ENCODE measurements at places on chromosomes 5 and 9.

DNA sequence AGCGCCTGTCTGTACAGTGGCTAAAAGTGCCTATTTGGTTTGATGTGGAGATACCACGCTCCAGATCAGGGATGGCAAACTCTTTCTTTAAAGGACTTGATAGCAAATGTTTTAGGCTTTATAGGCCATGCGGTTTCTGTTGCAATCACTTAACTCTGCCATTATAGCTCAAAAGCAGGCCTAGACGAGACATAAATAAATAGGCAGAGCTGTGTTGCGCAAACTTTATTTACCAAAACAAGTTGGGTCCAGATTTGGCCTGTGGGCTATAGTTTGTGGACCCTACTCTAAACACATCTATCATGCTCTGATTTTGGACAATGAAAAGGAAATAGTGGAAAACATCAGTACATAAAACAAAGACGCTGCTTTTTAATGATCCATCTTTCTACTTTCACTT is 79.2 kb downstream of the PTCH1 start:
- DNase-seq: no peak

DNA sequence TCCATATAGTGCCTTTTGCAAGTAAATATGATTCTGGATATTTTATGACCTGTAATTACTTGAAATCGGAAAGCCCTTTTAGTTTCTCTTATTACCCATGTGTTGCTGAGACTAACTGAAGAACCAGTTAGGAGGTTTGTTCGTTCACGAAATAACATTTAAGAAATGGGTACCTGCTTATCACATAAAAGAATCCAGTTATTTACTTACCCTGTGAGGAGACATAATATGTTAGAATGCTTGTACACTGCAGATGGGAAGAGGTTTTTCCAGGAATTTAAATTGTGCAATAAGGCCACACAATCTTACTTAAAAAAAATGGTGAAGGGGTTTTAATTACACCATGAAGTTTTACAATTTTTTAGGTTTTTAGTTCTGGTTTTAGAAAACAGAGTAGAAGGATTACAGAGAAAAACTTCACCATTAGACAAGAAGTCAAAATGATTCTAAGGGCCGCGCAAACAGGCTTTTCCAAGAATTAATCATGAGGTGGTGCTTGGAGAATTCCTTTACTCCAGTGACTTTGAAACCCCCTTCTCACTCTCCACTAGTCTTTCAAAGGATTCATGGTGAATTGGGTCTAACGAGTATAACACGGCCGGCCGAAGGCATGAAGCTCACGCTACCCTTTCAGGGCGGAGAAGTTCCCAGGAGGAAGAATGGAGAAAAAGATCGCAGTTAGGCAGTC is 1.1 kb upstream of the PTGER4 start:
- DNase-seq: no peak

GRCh38 chr5:149280124-149280523 is 8.5 kb downstream of the AFAP1L1 start:
- no peak for DNase-seq

DNA sequence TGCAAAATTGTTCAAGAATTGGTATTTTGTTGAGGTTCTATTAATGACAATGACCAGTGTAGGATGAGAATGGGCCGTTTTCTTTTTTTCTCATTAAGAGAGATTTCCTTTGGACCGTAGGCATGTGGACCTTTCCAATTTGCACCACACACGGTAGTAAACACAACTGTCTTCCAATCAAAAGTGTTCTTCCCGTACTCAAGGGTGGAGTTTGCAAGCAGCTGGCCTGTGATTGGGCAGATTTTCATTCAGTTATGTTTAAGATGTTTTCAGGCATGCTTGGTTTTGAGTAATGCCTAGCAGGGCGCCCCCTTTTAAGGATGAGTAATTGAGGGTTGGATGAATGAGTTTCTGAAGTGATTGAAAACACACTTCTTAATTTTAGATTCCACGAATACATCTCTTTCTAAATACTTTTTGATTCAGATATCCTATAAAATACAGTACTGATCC is 2.5 kb downstream of the KDM3B start:
- DNase-seq: no peak

GRCh38 chr5:143106174-143106573 is 297.3 kb downstream of the NR3C1 start:
- DNase-seq: peak; percentile 15

DNA sequence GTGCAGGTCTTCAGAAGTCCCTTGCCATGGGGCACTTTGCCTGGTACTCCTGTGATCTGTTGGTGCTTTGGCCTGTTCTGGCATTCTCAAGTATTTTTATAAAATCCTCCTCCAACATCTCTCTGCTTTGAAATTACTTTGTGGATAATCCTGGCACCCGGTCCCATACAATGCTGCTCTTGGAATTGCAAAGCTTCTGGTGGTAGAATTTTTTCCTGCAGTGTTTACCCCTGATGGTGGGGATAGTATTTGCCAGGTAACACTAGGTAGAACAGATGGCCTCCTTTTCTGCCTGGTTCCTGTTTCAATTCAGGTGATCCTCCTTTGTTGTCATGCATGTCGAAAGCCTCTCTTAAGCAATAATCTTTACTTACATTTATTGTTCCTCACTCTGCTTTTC is 109.8 kb upstream of the ATP10B start:
- peak; percentile 13 for DNase-seq

DNA sequence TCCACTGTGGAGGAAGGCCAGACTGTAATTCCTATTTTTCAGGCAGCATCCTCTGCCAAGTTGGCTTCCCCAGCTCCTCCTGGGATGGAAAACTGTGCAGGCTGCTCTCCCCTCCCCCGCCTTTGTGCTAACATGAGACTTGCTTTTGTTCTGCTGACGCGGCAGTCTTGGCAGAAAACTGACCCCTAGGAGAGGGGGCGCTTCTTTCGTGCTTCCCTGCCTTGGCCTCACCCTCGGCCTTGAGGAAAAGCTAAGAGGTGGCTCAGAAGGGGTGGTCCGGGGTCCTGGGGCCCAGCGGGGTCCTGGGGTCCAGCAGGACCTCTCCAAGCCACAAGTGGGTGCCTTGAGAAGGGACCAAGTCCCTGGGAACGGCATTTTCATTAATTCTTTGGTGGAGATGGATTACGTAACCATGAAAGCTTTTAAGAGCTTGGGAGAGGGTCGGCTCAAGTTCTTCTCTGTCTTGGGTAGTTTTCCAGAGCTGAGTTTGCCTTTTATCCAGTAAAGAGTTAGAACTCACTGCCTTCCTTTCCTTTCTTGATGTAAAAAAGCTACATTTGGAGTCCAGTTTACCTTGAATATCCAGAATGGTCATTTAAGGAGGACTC is 51.0 kb downstream of the SH3PXD2B start:
- DNase-seq: no peak

- no peak for DNase-seq
Observed at GRCh38 chr5:112940670-112941069, 18.6 kb upstream of the REEP5 start.

GRCh38 chr5:170691657-170692056 is 91.9 kb upstream of the GABRP start:
- no peak for DNase-seq

- DNase-seq: no peak
Observed at GRCh38 chr9:129752900-129753729, at the start of gene PTGES. Gene PTGES, minus strand, starts transcription at chr9:129753042. Its CDS starts 30 bp downstream, at chr9:129753012.

DNA sequence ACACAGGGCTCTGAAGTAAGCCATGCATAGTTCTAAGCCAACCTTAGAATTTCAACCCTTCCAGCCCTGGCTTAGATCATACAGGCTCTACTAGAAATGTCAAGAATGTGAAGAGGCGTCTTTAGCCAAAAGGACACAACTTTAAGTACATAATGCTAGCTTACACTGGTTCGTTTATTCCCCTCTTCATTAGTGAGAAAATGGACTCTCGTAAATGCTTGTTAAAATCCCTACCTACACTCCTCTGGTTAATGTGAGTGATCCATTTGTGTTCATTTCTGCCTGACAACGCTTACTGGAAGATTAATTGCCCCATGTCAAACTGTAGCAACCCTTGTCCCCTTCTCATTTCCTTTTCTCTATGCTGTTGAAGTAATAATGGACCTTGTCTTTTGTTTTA is 149.3 kb upstream of the POU5F2 start:
- no peak for DNase-seq

- no peak for DNase-seq
Observed at GRCh38 chr5:164048359-164048926, 543.0 kb downstream of the MAT2B start.

DNA sequence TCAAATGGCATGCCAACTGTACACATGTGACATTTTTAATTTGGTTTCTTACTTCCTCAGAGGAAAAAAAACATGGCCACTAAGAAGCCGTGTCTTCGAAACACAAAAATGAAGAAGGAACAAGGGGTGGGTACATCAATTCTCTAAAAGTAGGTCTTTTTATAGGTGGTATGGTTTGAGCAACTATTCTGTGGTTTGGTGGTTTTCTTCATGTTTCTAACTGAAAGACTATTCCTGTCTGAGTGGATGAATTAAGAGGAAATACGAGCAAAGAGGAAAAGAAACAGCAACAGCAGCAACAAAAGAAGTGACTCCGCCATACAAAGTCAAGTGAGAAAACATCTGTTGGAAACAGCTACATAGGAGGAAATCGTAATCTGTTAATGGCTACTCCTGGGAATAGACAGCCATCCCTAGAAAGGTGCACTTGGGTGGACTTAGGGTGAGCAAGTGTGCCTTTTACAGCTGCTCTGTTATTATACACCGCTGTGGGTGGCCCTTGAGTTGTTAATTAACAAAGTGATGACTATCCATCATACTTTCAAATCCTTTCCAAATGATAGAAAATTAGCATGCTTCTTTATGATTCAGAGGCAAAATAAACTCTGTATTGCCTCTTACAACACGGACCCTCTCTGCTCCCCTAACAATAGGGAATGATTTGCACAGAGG is 575.8 kb downstream of the TLE1 start:
- peak; percentile 81 for DNase-seq

- no peak for DNase-seq
Observed at GRCh38 chr5:174362514-174362913, 317.0 kb downstream of the NSG2 start.

GRCh38 chr9:112750016-112750763 is at the start of gene SNX30:
Gene SNX30, plus strand, starts transcription at chr9:112750760. Its CDS starts 242 bp downstream, at chr9:112751002.
- peak; percentile 78 for DNase-seq

DNA sequence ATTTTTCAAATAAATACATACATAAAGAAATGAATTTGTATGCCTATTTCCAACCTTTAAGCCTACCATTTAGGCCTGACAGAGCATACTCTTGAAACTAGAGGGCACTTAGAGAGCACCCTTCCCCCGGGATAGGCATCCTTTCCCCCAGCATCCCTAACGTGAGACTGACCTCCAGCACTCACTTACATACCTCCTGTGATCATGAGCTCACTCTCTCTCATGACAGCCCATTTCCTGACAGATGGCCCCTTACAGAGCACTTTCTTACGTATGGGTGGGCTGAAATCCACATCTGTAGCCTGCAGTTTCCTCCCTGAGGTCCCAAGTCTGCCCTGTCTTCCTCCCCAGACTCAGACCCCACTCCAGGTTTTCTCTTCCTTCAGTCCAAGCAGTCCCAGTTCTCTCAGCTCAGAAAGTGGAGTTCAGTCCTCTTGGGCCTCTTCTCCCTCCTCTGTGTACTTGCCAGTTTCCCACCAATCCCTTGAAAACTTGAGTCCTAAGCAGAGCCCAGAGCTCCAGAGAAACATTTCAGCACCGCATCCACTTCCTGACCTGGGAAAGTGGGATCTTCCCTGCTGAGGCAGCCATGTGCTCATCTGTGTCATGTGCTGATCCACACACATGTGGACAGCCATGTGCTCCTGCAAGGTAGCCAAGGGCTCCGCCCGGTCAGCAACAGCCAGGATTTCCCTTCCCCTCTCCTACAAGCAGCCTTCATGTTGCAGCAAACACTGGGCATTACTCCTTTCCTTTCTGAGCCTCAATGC is 2.2 kb upstream of the CDX1 start:
- DNase-seq: no peak

DNA sequence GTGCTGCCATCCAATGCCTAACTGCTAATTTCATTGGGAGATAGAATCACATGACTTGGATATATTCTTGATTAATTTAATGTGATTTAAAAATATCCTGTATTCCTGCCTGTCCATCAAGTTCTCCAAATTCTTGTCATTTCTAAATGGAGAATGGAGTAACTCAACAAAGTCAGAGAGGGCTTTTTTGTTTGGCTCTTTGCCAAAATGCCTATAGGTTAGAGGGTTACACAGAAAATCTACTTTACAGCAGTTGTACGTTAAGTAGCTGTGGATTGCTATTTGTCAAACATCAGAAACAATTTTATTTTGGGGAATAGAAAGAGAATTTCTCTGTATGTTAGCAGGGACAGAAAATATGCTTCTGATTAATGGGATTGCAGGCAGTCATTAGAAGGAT is 5.9 kb downstream of the PIK3R1 start:
- DNase-seq: no peak

GRCh38 chr9:91911657-91912056 is 38.4 kb downstream of the ROR2 start:
- DNase-seq: no peak

DNA sequence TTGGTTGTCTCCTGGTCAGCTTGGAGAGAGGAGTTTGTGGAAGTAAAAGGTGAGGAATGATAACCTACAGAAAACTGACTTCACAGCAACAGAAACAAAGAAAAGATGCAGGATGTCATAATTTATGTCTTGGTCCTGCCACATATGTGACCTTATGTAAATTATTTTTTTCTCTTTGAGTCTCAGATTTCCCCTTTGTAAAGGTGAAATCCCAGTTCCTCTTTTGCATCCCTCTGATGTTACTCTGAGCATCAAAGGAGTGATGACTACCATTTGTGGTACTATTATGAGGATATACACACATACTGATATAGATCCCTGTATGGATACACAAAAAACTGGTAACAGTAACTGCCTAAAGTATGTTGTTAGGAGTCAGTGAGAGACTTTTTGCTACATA is 1.4 kb upstream of the THG1L start:
- no peak for DNase-seq

- no peak for DNase-seq
Observed at GRCh38 chr9:125822160-125822559, 75.0 kb downstream of the PBX3 start.

DNA sequence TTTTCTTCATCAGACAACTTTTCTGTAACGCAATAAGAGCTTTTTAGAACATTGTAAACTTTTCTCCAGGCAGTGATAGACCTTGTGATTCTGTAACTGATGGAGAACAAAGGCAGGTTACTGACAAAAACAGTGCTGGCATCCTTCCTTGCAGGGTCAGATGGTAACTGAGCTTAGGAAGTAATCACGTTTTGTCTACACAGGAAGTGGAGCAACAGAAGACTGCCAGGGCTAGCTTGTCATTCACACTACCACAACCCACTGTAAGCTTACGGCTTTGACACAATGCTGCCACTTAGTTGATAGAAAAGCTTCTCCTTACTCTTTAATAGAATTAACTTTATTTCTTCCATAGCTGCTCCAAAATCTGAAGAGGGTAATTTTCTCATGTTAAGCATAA is 46.8 kb downstream of the FBN2 start:
- no peak for DNase-seq

DNA sequence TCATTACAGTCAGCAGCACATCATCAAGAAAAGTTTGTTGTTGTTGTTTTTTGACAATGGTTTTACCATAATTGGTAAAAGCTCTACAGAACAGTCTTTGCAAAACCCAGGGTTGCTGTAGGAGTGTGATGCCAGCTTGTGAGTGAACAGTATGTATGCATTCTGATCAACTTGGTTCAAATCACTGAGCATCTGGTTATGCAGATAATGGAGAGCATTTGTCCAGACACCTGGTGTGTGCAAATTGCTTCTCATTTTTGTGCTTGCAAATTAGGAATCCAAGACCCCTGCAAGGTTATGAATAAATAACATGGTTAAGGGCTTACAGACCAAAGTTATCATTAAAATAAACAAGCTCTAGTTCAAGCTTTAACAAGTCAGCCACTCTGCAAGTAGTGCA is 448.7 kb upstream of the ACTBL2 start:
- DNase-seq: no peak

All from DMS153 (cell line).